Right lung (tissue), 10 donors: ENCODE measurements at places on chromosomes 4 and X. TPM values are rescaled to one million over a fixed set of nuclear protein-coding genes. Genes with fewer than 3 reads are reported as not detected.

Gene TRIM60
- not detected for polyA plus RNA-seq

Gene ANXA3
- polyA plus RNA-seq: 162 TPM

Gene PAGE1
- not detected for polyA plus RNA-seq

Gene SLC10A3
- polyA plus RNA-seq: 13.6 TPM

Gene UGT2B17
- 1.6 TPM for polyA plus RNA-seq
